ENCODE measurements at places on chromosomes 12 and 14.

- no peak for DNase-seq
These were observed 630 bp downstream of the PLEKHH1 start for GRCh38 chr14:67533754-67534085.

GRCh38 chr12:10361084-10361483, 28.8 kb downstream of the KLRK1 start:
- DNase-seq, result no peak

DNA sequence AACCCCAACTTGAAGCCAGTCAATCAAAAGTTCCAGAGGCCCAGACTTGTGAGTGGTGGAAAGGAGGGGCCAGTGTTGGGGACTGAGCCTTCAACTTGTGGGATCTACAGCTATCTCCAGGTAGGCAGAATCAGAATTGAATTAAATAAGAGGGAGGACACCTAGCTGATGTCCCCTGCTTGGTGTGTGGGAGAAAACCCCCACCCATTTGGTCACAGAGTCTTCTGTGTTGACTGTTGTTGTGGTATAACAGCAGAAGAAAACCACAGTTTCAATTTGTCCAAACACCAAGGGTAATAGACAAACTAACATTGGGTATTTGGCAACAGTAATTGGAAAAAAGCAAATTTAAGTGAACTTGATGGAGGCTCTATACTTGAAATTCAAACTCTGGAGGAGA, 3.4 kb upstream of the GCH1 start:
- no peak for DNase-seq

- DNase-seq, result no peak
These were observed 157.5 kb downstream of the TGFB3 start for GRCh38 chr14:75824318-75824717.

- no peak for DNase-seq
These were observed 29.7 kb downstream of the A2ML1 start for GRCh38 chr12:8852119-8852518.

- no peak for DNase-seq
These were observed 182.3 kb downstream of the SLC41A2 start for GRCh38 chr12:104775731-104776231.

DNA sequence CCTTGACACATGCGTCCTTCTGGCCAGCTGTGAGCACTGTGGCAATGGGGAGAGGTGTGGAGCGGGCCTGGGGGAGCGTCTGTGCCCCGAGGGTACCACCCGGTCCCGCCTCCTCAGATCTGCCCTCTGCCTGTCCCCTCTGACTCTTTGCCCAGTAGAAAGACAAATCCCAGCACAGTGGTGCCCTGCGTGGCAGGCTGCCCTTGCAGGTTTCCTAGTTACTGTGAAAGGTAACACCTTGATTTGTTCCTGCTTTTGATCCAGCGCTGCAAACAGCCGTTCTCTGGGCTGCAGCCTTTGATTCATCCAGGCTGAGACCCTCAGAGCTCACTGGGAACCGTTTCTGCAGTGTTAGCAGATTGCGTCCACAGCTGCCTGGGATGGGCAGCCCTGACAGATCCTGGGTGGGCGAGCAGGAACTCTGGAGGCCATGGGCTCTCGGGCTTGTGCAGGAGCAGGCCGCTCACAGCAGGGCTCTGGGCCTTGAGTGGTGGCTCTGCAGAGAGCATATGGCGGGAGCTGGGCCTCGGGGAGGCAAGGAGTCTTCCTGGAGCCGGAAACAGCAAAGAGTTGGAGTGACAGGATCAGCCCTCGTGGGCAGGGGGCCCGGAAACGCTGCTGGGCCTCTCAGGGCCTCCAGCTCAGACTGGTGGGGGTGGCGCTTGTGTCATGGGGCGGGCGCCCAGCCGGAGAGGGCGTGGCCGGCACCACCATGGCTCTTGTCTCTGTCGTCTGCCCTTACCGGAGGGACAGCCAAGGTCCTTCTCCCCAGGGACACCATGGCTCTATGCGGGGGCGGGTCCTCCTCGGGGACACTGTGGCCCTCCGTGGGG, 16.6 kb downstream of the FBRSL1 start:
- DNase-seq, result no peak
